Smooth muscle cell of bladder (primary cell): ENCODE measurements at places on chromosomes 6 and 20. TPM values are rescaled to one million over a fixed set of nuclear protein-coding genes. Genes with fewer than 3 reads are reported as not detected.

RSPH9 gene
- total RNA-seq = 0.85 and 1.0 TPM in 2 replicates

VSX1 gene
- total RNA-seq = not detected in 2 replicates

KCNK16 gene
- total RNA-seq = not detected in 2 replicates

PRND gene
- 0.14 and 0.18 TPM in 2 replicates for total RNA-seq

RIPPLY2 gene
- total RNA-seq = 0.28 TPM in 1 of 2 replicates, not detected in the other

FHL5 gene
- total RNA-seq = not detected in 2 replicates

MAP1LC3A gene
- 17.4 and 21.1 TPM in 2 replicates for total RNA-seq

KIAA1586 gene
- 15.1 and 17.2 TPM in 2 replicates for total RNA-seq

CNBD2 gene
- 1.6 and 1.7 TPM in 2 replicates for total RNA-seq

TRAPPC3L gene
- 0.09 and 0.14 TPM in 2 replicates for total RNA-seq

CCHCR1 gene
- total RNA-seq = 13.1 and 14.1 TPM in 2 replicates

ULBP3 gene
- 3.4 and 12.1 TPM in 2 replicates for total RNA-seq

OR2B2 gene
- not detected in 2 replicates for total RNA-seq

PGC gene
- total RNA-seq = not detected in 2 replicates

PRIM2 gene
- total RNA-seq = 25.3 and 54.0 TPM in 2 replicates

WDR27 gene
- 14.6 and 19.0 TPM in 2 replicates for total RNA-seq

FILIP1 gene
- 0.14 and 0.28 TPM in 2 replicates for total RNA-seq

FERMT1 gene
- total RNA-seq = 2.8 and 4.3 TPM in 2 replicates

SPEF1 gene
- 0.14 and 0.28 TPM in 2 replicates for total RNA-seq

PLCB4 gene
- 1.9 and 2.0 TPM in 2 replicates for total RNA-seq

PFDN6 gene
- total RNA-seq = 46.4 and 56.6 TPM in 2 replicates

MYB gene
- 0.09 and 0.14 TPM in 2 replicates for total RNA-seq

BTN1A1 gene
- total RNA-seq = not detected in 2 replicates

MEI4 gene
- total RNA-seq = not detected in 2 replicates

TSHZ2 gene
- 0.43 and 1.8 TPM in 2 replicates for total RNA-seq

HIVEP2 gene
- 9.4 and 10.1 TPM in 2 replicates for total RNA-seq

FAM8A1 gene
- total RNA-seq = 18.8 and 20.0 TPM in 2 replicates

MATN4 gene
- not detected in 2 replicates for total RNA-seq

SS18L1 gene
- total RNA-seq = 6.4 and 10.4 TPM in 2 replicates

BPIFB1 gene
- total RNA-seq = not detected in 2 replicates
